ENCODE measurements at places on chromosomes 4 and X.
A peak's percentile ranks its signal among the peaks of the same experiment; 100 is the strongest.

- no peak for DNase-seq
These were observed 61.0 kb upstream of the PRDM8 start for GRCh38 chr4:80136270-80136669.

DNA sequence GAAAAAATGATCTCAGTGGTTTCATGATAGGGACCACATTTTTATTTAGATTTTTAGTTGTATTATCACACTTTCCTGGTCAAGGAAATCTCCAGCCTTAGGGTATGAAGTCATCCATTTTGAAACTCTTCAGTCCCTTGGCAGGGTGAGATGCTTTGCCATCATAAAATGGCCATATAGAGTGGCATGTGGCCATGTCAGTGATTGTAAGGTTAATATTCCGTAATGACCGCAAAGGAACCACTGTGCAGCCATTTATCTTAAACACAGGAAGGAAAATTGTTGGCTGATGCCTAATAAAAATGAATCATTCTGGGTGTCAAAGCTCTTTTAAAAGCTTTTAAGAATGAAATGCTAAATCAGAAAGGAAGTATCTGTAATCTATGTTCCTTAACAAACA is 35.6 kb downstream of the COMMD8 start:
- DNase-seq, result no peak

GRCh38 chrX:74779175-74779574 is 146.1 kb downstream of the NEXMIF start:
- DNase-seq, result no peak

DNA sequence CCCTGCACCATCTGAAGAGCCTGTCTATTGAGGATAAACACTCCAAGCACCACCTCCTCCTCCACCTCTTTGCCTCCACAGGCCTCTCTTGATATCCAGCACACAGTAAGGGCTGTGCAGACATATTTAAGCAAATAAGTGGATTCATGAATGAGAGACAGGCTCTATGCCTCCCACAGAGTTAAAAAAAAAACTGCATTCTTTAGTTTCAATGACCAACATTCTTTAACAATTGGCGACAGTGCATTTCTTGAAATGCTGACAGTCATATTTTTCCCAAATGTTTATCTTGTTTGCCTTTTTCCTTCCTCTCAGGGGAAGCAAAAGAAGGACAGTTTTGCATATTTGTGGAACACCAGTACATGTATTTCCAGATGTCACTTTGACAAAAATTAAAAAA is 38.6 kb downstream of the MXRA5 start:
- DNase-seq, result peak; percentile 16

DNA sequence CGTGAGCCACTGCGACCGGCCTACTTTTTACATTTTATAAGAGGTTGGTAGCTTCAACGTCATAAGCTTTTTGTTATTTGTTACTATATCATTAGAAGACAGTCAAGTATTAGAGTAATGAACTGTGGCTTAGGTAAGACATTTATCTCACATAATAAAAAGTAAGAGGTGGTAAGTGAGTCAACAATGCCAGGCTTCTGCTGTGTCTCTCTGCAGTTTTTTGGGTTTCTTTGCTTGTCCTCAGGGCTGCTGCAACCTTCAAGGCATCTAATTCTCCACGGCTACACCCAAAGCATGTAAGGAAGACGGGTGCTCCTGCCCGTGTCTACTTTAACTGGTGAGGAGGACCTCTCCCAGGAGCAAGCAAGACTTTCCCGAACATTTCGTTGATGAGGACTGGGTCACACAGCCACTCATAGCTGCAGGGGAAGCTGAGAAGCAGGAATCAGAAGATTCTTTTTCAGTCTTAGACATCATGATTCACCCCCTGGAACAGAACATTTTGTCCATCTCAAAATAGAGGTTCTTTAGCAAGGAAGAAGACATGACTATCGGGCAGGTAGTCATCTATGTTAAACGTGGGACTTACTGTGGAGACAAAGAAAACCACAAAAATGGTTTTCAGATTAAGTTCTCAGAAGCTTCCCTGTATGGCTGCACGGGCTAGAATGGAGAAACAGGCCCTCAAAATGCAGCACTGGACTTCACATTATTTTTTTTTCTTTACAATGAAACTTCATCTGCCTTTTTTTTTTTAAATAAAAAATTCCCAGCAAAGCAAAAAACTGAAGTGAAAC is 13.0 kb upstream of the RHOH start:
- no peak for DNase-seq

DNA sequence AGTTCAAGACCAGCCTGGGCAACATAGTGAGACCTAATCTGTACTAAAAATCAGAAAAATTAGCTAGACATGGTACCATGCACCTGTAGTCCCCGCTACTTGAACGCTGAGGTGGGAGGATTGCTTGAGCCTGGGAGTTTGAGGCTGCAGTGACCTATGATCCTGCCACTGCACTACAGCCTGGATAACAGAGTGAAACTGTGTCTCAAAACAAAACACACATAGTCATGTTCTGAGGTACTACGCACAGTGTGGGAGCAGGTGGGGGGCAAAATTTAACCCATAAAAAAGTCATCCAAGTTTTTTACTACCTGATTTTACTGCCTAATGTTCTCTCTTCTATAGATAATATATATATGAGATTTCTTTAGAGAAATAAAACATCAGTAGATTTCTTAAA is 28.4 kb downstream of the HSPA4L start:
- DNase-seq, result no peak

DNA sequence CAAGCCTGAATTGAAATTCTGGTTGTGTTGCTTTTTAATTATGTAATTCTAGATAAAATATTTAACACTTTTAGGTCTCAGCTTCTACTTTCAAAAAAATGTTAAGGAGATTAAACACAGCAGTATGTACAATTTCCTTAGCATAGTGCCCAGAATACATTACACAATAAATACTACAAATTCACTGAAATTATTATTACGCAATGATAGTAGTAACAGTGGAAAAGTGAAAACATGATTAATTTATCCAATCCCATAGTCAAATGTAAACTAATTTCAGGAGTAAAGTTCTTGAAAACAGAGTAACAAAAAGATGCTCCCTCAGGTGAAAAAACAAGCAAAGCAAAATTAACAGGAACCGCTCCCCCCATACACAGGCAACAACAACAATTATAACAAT is 1915.4 kb downstream of the STIM2 start:
- DNase-seq, result no peak

DNA sequence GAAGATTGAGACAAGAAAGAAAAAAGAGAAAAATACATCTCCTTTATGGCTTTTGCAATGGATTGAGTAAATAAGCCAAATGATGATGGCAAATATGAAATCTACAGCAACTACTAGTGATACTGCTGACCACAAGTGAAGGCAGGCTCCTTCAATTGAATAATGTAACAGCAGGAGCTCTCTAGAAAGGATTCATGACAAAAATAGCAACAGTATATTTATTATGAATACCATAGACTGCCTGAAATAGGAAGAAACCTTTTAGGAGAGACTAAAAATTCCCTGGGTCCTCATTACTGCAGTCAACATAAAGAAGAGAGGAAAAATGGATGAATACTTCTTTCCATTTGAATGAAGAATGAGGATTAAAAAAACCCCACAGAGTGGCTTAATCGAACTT is 306.8 kb upstream of the ANXA10 start:
- DNase-seq, result no peak

- peak; percentile 95 for DNase-seq
These were observed 215.2 kb upstream of the PSAPL1 start for GRCh38 chr4:7649741-7650531.

GRCh38 chr4:64781737-64782326 is 372.6 kb upstream of the TECRL start:
- DNase-seq, result peak; percentile 9

All from AG10803 (cell line).